Head of caudate nucleus (tissue), 42 donors: ENCODE measurements at places on chromosomes 7 and 10.

DNA sequence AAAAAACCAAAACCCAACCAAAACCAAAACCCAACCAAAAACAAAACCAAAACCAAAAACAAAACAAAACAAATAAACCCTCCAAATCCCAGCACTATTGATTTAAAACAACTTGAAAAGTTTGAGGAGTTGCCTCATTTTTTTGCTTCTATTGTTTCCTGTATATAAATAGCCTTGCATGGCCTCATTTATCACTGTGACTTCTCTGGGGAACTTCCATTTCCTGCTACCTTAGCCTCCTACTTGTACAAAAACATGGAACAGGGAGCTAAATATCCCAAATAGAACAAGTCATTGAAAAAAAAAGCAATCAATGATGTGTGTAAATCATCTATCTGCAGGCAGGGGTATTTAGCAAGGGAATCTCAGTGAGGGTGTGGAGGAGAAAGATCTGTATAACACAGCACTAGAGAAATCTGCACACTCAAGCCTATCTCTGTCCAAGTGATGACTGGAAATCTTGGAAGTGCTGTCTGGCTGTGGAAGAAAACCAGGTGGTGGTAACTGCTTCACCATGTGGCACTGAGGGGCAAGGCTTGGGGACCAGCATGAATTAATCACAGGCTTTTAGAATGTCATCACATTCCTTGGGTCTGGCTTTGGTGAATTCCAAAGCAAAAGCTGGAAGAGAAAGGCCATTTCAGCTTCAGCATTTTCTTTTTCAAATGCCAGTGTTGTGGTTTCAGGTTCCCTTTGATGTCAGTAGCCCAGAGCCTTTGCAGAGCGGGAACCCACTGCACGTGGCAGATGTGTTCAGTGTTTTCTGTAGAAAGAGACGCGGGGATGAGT is 349.5 kb upstream of the ZNF32 start:
- no peak for DNase-seq

DNA sequence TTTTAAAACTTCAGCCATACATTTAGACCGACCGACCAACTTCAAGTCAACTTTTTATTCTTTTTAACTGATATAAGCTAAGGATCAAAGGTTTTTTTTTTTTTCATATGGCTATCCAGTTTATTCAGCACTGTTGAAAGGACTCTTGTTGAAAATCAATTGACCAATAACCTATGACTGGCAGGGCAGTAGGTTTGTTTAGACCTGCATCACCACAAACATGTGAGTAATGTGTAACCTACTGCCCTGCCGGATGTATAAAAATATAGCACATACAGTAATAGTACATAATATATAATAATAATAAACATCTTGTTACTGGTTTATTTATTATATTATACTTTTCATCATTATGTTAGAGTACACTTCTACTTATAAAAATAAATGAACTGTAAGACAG is 434.6 kb upstream of the SEMA3A start:
- no peak for DNase-seq

DNA sequence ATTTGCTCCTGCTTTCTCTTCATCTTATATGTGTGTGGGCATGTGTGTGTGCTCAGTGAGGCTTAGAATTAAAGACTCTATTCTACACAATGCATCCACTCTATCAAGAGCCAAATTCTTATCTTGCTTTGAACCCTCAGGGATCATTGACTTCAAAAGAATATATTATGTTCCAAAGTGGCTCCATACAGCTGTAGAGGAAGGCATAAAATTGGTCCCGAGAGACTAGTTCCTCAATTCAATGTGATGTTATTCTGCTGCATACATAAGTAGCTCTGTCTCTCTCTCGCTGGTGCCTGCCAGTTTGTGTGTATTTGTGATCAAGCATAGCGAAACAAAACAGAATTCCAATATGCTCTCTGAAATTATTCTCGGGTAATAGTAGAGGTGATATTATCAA is 997.9 kb upstream of the POT1 start:
- no peak for DNase-seq

GRCh38 chr10:4046030-4046429 is 261.0 kb upstream of the KLF6 start:
- DNase-seq: no peak

- DNase-seq: no peak
These were observed 92.0 kb upstream of the AHR start for GRCh38 chr7:17206349-17206905.
